ENCODE measurements at places on chromosomes 16 and 17. TPM values are rescaled to one million over a fixed set of nuclear protein-coding genes. Genes with fewer than 3 reads are reported as not detected.

TRPV3 gene
- polyA plus RNA-seq: 0.59 TPM

MYH2 gene
- polyA plus RNA-seq: not detected

CCL11 gene
- not detected for polyA plus RNA-seq

CD300H gene
- not detected for polyA plus RNA-seq

KRT20 gene
- not detected for polyA plus RNA-seq

CIBAR2 gene
- not detected for polyA plus RNA-seq

NLK gene
- polyA plus RNA-seq: 61.1 TPM
